ENCODE measurements at places on chromosomes 12 and 14. TPM values are rescaled to one million over a fixed set of nuclear protein-coding genes. Genes with fewer than 3 reads are reported as not detected.

The KRT86 gene
- not detected for total RNA-seq

The PRDM4 gene
- total RNA-seq = 38.4 TPM

DNA sequence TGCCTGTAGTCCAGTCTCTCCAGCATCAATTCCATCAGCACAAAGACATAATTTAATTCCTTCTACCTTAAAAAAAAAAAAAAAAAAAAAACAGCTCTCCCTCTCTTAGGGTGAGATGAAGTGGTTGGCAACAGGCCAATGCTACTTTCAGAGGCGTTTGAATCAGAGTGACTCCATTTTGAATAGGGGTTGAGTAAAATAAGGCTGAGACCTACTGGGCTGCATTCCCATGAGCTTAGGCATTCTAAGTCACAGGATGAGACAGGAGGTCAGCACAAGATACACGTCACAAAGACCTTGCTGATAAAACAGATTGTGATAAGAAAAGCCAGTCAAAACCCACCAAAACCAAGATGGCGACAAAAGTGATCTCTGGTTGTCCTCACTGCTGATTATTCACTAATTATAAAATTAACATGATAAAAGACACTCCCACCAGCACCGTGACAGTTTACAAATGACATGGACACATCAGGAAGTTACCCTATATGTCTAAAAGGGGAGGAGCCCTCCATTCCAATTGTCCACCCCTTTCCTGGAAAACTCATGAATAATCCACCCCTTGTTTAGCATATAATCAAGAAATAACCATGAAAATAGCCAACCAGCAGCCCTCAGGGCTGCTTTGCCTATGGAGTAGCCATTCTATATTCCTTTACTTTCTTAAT lies 6.9 kb upstream of the TCL1B start:
- no peak for DNase-seq

The ZBTB1 gene
- 29.5 TPM for total RNA-seq

GRCh38 chr12:89464974-89465592 lies 59.5 kb downstream of the GALNT4 start:
- DNase-seq = no peak

- no peak for DNase-seq
These were observed 6.9 kb downstream of the SMCO2 start for GRCh38 chr12:27453421-27453820.

Data from left colon (tissue), 2 donors.